ENCODE measurements at places on chromosomes 4 and X.

- no peak for DNase-seq
Measured at GRCh38 chrX:57675320-57675719, 4.7 kb downstream of the NLRP2B start.

GRCh38 chrX:55452833-55453124 is 852 bp downstream of the MAGEH1 start:
- no peak for DNase-seq

DNA sequence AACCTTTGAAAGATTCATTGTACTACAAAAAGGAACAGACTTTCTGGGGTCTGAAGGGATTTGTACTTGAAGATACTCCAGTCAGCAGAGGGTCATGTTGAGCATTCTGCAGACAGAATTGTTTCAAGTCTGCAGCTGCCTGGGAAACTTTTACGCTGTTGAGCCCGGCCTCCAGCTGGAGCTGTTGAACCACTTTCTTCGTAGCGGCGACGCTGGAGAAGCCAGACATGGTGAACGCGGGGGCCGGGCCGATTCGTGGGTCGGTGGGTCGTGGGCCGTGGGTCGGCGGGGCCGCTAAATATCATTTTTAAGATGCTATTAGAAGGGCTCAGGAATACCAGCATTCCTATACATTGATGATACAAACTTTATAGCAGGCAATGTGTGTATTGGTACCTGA is 12.0 kb upstream of the RTL9 start:
- no peak for DNase-seq

DNA sequence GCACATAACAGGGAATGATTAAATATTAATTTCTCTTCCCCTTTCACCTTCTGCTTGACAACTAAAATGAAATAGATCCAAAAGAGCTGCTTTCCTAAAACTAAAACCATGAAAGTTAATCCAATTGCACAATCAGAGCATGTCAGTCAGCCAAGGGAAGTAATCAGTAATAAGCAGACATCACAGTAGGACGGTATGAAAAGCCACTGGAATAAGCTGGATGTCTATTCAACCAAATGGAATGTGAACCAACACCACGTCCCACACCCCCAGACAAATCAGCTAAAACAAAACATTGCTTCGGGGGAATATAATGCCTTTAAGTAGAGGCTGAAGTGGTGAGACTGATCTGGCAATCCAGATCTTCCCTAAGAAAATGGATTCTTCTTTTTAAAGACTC is 859.4 kb upstream of the FTHL17 start:
- no peak for DNase-seq

- peak; percentile 16 for DNase-seq
Measured at GRCh38 chr4:153204728-153205648, 745 bp downstream of the TRIM2 start.

DNA sequence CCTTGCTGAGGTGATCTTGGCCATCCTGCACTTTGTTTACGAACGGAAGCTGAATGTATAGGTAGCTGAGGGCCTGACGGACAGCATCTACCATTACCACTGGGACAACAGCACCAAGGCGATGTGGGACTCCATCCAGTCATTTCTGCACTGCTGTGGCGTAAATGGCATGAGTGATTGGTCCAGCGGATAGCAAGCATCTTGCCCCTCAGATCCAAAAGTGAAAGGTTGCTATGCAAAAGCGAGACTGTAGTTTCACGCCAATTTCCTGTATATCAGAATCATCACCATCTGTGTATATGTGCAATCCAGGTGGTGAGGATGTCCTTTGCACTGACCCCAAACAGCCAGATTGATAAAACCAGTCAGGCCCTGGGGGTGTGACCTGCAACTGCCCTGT is 4.2 kb upstream of the PYURF start:
- no peak for DNase-seq

DNA sequence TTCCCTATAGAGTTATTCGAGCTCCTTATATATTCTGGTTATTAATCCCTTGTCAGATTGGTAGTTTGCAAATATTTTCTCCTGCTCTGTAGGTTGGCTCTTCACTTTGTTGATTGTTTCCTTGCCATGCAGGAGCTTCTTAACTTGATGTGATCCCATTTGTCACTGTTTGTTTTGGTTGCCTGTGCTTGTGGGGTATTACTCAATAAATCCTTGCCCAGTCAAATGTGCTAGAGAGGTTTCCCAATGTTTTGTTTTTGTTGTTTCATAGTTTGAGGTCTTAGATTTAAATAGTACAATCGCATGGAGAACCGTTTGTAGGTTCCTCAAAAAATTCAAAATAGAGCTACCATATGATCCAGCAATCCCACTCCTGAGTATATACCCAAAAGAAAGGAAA is 2.3 kb upstream of the SYTL5 start:
- no peak for DNase-seq

DNA sequence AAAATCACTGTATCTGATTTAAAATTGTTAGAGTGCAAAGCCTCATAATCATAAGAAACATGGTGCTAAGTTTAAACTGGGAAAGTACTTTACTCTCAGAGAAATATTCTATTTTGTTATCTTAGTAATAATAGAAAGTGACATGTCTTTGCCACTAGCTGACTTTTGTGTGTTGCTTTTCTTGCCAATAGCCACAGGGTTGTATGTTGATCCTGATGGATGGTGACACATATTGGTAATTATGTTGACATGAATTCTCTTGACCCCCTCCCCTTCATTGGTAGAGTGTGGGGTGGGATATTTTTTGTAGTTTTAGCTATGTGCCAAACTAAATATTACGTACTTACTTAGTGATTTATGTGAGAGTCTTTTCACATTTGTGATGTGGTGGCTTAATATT is 103.1 kb upstream of the MAP9 start:
- no peak for DNase-seq

DNA sequence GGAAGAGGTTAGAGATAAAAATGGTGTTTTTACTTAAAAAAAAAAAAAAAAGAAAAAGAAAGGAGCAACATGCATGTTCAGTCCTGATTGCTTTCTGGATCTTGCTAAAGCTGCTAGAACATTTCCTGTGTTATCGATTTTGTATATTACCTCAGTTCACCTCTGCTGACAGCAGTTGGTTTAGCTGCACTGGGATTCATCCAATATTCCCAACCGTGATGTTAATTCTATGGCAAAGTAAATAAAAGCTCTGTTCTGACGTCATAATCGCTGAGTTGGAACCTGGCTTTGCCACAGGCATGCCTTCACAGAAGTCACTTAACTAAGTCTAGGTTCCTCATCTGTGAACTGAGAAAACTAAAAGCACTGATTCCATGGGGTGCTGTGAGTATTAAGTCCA is 90.7 kb upstream of the SORBS2 start:
- no peak for DNase-seq

DNA sequence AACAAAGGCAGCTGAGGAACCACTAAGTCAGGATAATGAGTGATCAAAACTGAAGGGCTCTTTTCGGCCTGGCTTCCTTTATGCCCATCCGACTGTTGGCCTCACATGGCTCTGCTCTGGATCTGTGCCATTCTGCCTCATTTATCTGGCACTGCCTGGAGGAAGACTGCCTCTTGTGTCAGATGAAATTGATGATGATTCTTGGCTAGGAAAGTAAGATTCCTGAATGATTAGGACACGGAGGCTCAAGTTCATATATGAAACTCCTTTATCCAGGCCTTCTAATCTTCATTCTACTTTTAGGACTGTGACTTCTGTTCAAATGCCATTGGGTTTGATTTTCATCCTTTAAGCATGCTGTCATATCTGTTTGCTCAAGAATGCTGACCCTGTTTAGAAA is 475.4 kb upstream of the RPS6KA3 start:
- no peak for DNase-seq

- DNase-seq = no peak
Measured at GRCh38 chrX:143934542-143934941, 50.7 kb downstream of the UBE2NL start.

- no peak for DNase-seq
Measured at GRCh38 chr4:159382856-159383561, 280.1 kb downstream of the RAPGEF2 start.

DNA sequence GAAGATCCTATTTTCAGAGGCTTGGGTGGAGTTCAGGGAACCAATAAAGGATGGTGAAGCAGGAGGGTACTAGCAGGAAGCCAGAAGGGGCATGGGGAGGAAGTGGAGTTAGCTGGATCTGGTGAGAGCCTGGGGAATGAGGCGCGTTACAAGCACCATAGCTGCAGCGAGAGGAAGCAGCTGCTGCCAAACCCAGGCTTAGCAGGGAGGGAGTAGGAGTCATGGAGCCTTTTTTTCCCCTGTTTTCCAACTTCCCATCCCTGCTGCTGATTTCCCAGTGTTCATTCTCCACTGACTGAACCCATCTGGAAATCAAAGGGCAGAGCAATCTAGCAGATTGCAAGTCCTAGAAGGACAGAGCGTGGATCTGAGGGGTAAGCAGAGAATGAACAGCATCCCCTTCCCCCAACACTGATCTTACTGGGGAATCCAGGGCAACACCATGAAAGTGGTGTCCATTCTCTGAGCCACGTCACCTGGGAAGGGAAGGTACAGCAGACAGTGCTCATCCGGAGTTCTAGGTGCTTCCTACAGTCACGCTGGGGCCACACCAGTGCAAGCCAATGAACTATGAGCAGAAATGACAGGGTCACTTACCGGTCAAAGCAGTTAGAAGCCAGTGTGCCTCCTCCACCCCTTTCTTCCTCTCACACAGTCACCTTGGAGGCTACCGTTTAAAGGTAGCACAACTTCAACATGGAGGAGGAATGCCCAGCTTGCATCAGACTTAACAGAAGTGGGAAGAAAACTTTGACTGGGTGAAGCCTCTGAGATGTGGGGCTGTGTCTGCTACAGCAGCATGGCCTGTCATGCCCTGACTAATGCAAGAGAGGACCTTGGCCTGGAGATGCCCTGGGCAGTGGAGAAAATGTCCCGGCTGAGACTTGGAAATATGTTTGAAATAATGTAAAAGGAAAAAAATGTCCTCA is 36.7 kb downstream of the SMIM20 start:
- DNase-seq = no peak

GRCh38 chr4:109879636-109880314 is 31.9 kb downstream of the LRIT3 start:
- DNase-seq = no peak

DNA sequence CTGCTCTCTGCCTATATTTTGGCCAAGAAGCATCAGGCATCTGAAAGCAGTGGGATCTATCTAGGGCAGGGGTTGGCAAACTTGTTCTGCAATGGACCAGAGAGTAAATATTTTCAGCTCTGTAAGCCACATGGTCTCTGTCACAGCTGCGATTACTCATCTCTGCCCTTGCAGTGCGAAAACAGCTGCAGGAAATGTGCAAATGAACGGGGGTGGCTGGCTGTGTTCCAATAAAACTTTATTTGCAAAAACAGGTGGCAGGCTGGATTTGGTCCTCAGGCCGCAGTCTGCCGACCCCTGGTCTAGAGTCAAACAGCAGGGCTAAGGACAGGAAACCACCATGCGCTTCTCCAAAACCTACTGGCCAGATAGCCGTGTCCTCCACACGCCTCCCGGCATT is 48.6 kb downstream of the ACOX3 start:
- DNase-seq = no peak

DNA sequence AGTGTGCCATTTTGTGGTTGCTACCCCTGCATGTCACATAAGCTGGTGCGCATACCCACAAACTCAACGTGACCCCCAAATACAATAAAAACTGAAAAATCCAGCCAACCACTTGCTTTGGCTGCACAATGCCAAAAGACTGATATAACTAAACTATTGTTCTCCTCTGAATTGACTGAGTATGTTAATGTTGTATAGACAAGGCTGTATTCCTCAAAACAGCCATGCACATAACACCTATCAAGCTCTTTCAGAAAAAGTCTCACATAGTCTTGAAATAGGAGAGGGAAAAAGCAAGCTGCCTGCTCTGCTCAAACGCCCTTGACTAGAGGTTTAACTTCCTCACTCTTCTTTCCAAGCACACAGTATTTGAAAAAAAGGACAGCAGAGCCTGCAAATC is 126.4 kb upstream of the NOCT start:
- no peak for DNase-seq

Data from activated T-helper 9 cell treated with anti-CD3 and anti-CD28 coated beads, Interleukin-2, amount 50 U/mL, for 16 hours (primary cell).